Activated naive CD4-positive, alpha-beta T cell treated with anti-CD3 and anti-CD28 coated beads for 36 hours (primary cell): ENCODE measurements at places on chromosomes 11 and 22. TPM values are rescaled to one million over a fixed set of nuclear protein-coding genes. Genes with fewer than 3 reads are reported as not detected.

DNA sequence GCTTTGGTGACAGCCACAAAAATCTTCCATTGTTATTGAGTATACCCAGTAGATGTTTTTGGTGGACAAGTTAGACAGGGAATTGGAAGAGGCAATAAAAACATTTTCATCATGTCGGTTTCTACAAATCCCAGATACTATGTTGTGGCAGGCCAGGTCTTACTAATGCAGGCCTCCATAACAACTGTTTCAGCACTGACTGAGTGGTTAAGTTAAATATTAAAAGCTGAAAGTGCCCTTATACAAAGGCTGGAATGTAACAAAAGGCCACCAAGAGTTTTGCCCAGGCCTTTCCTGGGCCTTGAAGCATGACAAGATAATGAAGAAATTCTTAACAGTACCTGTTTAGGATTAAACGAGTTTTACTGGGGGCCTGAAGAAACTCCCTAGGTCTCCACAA lies 29.3 kb downstream of the DMC1 start:
- no peak for DNase-seq

GRCh38 chr11:60862171-60862570 lies 5.2 kb upstream of the ZP1 start:
- no peak for DNase-seq

- no peak for DNase-seq
Measured at GRCh38 chr11:33052231-33052630, 12.9 kb downstream of the TCP11L1 start.

Gene LRRC51
- 6.8 TPM for total RNA-seq

DNA sequence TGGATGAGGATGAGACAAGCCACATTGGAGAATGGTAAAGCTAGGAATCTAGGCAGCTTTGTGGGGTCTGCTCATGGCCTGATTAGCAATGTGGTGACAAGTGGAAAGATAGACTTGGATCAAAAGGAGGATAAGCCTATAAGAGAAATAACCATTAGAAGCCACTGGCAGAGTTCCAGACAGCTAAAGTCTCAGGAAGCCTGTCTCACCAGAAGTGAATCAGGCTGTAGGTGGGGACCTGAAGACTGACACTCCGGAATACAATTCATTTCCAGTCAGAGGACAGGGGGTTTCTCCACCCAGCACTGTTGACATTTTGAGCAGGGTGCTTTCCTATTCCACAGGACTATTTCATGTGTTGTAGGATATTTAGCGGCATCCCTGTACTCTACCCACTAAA lies 129.7 kb downstream of the ARHGAP42 start:
- DNase-seq: no peak

Gene LDLRAD3
- total RNA-seq: 0.17 TPM

DNA sequence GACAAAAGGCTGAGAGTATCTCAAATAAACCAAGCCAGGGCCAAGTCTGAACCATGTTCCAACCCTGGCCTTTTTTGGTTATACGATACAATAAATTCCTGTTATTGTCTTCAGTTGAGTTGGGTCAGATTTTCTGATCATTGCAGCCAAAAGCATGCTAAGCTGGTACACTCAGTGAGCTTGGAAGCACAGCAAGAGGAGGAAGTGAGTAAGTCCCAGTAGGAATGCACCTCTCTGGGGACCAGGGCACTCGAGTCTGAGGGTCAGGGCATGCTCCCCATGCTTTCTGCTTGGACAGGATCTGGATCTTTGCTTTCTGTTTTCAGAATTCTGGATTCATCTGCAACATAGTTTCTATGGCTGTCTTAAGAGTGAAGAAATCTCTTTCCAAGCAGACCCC lies 73.1 kb downstream of the TMPRSS5 start:
- DNase-seq: no peak

DNA sequence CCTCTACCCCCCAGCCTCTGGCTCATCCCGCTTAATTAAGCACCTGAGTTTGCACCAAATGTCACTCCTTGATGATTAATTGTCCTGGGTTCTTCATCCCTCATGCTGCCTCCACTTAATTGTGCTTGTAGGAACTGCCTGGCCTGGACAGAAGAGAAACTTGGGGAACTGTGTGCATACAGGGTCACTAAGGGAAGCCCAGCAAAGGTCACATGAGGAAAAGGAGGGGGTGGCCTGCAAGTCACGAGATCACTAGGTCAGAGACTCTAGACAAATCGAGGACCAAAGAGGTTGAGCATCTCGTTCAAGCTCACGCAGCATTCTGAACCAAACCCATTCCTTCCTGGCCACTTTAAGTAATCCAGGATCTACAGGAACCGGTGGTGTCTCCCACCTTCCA lies 75.8 kb downstream of the PDE2A start:
- no peak for DNase-seq

DNA sequence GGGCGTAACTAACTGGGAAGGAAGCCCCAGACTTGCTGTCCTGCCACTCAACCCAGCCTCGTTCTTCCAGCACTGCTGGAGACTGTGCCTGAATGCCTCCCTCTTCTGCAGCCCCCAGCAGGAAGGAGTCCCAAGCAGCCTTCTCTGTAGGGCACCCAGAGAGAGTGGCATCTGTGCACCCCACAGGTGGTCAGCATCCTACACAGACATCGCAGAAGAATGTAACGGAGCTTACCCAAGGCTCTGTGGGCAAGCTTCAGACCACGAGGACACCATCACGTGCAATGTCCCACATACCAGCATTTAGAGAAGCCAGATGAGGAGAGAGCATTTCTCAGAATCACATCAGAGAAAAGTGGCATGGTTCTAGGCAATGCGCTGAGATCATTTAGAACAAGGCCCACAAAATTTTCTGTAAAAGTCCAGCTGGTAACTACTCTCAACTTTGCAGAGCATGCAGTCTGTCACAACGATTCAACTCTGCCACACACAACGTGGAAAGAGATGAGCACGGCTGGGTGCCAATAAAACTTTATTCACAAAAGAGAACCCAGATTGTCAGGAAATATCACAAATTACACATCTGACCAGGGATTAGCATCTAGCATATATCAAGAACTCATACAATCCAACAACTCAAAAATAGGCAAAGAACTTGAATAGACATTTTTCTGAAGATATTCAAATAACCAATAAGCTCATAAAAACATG lies 33.4 kb downstream of the SHANK2 start:
- no peak for DNase-seq

Gene OR51B4
- not detected for total RNA-seq

GRCh38 chr11:122360875-122361274 lies 244.9 kb upstream of the BLID start:
- DNase-seq: no peak

- DNase-seq: no peak
Measured at GRCh38 chr22:32309585-32310251, 47.9 kb upstream of the RFPL3 start.

Gene NAGA
- 15.9 TPM for total RNA-seq

GRCh38 chr22:50713571-50714056 lies 24.4 kb upstream of the ACR start:
- no peak for DNase-seq

DNA sequence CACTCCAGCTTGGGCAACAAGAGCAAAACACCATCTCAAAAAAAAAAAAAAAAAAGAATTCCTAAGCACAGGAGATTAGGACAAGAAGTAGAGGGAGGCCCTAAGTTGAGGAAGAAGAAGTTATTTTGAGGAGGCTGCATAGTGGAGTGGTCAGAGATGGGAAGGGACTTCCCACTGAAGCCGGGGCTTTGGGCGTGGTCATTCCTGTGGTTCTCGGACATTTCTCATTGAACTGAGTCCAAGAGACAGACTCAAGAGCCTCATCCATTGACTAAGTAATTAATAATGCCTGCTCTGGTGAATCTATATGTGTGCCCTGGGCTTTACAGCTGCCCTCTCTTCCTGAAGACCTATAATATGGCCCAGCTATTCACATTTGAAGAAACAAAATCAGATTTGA lies 53.2 kb upstream of the FTH1 start:
- DNase-seq: no peak

Gene MMP11
- total RNA-seq: 0.43 TPM

DNA sequence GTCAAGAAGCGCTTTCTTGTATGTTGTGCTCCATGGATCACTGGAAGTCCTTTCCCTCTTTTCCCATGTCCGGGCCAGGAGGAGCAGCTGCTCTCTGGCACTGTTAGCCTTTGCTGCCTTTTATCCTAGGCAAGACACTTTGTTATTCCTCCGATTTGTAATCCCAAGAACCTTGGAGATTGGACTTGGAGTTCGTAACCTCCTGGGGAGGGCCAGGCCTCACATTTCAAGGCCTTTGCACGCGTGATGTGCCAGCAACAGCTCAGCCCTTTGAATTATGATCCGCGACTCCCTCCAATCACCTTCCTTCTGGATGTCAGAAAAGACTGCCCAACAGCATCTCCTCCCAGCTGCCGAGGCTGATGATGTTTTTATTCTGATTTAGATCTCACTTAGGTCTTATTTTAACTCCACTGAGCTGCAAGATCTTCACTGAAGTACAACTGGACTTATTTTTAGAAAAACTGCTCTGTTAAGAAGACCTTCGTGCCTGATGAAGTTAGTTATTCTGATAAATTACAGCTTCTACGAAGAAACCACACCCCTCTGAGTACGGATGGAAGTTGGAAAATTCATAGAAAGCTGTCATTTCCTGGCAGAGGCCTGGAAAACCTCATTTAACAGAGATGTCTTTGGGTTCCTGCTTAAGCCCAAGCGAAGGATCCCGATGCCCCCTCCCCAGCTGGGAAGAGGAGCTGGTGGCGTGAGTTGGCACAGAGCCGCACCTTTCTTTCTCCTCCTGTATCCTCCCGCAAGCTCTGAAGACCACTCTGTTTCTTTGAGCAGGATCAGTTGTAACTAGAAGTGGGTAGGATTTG lies 62.4 kb downstream of the PARVB start:
- no peak for DNase-seq

GRCh38 chr11:65274735-65275682 lies 13.2 kb downstream of the POLA2 start:
- DNase-seq: peak; percentile 53

Gene MPEG1
- total RNA-seq: not detected
